ENCODE measurements at places on chromosomes 7 and 10.
A peak's percentile ranks its signal among the peaks of the same experiment; 100 is the strongest.

DNA sequence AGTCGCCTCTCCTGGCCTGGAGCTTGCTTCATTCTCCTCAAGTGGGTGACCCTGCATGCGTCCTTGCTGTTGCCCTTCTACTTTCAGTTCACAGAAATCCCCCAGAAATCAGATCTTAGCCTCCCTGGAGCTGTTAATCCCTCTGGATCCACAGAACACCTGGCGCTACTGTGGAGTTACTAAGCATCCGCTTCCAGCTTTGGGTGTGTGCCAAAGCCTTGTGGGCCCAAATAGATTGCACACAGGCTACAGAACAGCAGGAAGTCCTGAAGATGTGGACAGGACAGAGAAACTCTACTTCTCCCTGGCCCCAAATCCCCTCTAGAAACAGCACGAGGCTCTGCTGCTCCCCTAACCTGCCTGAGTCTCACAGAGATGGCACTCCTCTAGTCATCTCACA is 36.6 kb upstream of the PDLIM1 start:
- DNase-seq, result peak; percentile 79

DNA sequence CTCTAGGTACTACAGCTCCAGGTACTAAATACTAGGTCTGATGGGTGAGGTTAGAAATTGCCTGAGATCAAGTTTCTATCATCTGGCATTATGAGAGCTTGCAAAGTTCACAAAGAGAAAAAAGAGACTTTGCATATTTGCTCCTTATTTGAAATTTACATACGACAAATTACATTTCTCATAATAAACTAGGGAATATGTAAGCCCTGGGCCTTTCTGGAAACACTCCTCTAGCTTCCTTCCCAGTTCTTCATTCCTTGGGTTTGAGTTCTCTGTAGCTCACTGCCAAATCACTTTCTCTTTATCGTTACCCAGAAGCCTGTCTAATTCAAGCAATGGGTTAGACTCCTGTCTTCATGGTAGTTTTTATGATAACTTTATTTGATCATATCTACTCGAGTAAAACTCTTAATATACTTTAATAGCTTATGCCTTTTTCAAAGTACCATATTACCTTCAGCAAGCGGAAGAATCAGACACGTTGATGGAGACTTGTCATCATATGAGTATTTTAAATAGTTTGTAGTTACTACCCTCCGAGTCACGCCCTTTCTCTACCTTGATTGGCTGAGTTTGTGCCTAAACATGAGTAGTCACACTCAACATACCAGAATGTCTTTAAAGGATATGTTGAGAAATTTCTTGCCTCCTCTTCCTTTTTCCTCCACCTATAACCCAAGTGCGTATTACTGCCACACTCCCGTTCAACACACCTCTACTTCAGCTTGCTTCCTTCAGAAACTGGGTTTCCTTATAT is 150.5 kb downstream of the DKK1 start:
- no peak for DNase-seq

- no peak for DNase-seq
Observed at GRCh38 chr7:108235451-108236061, 105.4 kb upstream of the LAMB4 start.

DNA sequence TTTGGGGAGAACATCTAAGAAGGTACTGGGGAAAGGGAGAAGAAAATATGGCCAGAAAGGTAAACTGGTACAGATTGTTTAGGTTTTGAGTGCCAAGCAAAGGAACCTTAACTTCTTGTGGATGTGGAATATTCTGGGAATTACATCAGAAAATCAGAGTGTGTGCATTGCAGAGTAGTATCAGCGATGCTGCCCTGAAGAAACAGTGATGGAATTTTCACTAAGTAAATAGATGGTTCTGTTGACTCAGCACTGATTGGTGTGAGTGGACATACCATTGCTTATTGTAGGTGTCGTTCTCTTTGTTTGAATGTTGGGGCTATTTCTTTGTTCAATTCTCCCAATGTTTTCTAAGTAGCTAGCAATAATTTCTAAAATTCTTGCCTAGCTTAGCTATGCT is 24.4 kb upstream of the AKR1B1 start:
- DNase-seq, result no peak

DNA sequence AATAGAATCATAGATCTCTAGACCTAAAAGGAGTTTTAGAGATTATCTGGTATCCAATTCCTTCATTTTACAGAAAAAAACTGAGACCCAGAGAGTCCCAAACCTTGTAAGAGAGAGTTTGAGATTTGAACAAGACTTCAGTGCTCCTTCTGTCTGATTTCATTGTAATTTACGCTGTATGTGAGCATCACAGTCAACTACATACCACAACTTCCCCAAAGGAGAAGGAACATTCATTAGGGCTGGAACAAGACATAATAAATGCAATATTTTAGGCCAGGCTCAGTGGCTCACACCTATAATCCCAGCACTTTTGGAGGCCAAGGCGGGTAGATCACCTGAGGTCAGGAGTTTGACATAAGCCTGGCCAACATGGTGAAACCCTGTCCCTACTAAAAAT is 17.3 kb upstream of the PRKAR2B start:
- no peak for DNase-seq

GRCh38 chr7:115937960-115938359 is 92.6 kb downstream of the TFEC start:
- DNase-seq, result no peak

GRCh38 chr7:68833422-68833821 is 764.9 kb upstream of the AUTS2 start:
- no peak for DNase-seq

GRCh38 chr7:158541346-158542010 is 46.1 kb downstream of the PTPRN2 start:
- no peak for DNase-seq

DNA sequence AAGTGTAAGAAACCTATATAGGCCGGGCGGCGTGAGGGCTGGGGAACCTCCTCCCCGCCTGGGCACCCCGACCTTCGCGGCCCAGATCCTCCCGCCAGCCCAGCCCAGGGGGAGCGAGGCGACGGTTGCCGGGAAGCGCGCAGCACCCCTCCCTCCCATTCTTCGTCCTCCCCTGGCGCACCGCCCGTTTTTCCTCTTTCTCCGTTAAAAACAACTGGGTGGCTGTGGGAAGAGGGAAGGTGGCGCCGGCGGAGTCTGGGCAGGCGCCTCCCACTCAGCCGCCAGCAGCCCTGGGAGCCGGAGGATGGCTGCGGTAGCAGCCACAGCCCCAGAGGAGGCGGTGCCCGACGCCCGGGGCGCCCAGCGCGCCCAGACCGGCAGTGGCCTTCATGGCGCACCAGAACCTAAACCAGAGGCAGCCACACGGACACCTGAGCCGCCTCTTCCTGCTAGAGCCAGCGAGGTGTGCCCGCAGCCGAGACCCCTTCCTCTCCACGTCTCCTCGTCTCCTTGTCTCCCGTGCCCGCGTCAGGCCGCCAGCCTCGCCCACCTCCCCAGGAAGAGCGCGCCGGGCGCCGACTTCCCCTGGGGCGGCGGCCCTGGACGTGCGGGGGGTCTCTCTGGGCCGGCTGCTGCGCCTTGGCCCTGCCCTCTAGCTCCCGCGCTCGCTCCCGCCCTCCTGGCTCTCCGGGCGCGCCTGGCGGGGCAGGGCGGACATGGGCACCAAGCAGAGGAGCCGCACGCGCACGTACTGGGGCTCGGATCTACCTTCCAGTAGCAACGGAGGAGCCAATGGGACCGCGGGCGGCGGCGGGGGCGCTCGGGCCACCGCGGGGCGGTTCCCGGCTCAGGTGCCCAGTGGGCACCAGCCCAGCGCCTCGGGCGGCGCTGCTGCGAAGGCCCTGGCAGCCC is 32.8 kb upstream of the SFTPD start:
- DNase-seq, result peak; percentile 90

- DNase-seq, result no peak
Observed at GRCh38 chr10:127972751-127973357, 66.0 kb downstream of the PTPRE start.

GRCh38 chr7:39811161-39811614 is 138.9 kb upstream of the CDK13 start:
- peak; percentile 74 for DNase-seq

DNA sequence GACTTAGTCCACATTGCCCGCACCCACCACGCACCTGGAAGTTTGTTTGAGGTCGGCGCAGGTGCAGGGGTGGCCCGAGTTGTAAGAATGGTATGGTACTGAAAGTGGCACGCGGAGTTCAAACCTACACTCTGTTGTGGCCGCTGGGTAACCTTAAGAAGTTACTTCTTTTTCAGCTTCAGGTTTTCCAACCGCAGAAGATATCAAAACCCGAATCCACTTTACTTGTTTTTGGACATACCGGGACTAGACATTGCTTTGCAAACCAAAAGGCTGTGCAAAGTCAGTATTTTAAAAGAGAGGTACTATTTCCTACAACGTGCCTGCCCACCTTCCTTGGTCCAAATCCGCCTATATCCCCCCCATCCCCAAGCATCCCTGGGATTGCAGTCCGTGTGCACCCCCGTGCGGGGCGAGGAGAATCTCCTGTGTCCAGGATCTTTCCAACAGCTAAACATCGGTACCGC is 1.0 kb downstream of the IGFBP3 start:
- no peak for DNase-seq

DNA sequence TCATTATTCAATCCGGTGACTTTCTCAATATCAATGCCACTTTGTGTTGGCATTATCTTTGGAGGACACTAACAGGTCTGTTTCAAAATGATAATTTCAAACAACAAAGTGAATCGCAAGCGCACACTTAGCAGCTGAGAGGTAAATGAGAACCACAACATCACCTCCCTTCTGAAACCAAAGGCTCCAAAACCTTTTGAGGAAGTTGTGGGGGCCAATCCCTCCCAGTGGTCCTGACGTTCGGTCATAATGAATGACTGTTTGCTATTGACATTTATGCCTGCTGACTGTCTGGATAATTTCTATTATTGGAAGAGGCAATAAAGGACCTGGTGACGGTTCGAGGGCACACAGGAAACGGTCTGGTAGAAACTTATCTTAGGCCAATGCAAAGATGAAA is 1.8 kb downstream of the ADARB2 start:
- no peak for DNase-seq

GRCh38 chr10:282294-283139 is 147.3 kb downstream of the ZMYND11 start:
- DNase-seq, result no peak

GRCh38 chr10:29826221-29826620 is 191.4 kb upstream of the SVIL start:
- peak; percentile 23 for DNase-seq
